Stimulated activated effector memory CD8-positive, alpha-beta T cell treated with anti-CD3 and anti-CD28 coated beads, Interleukin-12 subunit alpha, Interleukin-12 subunit beta, amount 100 ng/mL, for 72 hours (primary cell): ENCODE measurements at places on chromosomes 12 and 14.

GRCh38 chr12:6172086-6172485 lies 28.1 kb upstream of the CD9 start:
- DNase-seq = no peak

- no peak for DNase-seq
These were observed 28.4 kb downstream of the SLC7A8 start for GRCh38 chr14:23154964-23155587.

GRCh38 chr12:823028-823698 lies 70.8 kb downstream of the WNK1 start:
- no peak for DNase-seq

DNA sequence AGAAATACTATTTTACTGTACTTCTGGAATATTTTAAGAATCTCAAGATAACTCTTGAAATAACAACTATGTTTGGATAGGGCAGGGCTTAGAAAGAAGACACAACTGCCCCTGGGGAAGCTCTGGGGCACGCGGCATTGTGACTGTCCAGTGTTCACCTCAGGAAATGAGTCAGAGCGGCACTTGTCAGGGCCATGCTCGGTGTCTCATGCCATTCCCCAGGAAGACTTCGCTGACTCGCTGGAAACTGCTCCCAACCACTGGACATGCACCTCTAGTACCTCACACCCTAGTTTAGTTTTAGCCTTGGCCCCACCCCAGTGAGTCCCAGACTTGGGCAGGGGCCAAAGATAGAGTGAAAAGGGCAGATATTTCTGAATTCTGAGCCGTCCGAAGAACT lies 192.0 kb downstream of the TTC7B start:
- DNase-seq = no peak

DNA sequence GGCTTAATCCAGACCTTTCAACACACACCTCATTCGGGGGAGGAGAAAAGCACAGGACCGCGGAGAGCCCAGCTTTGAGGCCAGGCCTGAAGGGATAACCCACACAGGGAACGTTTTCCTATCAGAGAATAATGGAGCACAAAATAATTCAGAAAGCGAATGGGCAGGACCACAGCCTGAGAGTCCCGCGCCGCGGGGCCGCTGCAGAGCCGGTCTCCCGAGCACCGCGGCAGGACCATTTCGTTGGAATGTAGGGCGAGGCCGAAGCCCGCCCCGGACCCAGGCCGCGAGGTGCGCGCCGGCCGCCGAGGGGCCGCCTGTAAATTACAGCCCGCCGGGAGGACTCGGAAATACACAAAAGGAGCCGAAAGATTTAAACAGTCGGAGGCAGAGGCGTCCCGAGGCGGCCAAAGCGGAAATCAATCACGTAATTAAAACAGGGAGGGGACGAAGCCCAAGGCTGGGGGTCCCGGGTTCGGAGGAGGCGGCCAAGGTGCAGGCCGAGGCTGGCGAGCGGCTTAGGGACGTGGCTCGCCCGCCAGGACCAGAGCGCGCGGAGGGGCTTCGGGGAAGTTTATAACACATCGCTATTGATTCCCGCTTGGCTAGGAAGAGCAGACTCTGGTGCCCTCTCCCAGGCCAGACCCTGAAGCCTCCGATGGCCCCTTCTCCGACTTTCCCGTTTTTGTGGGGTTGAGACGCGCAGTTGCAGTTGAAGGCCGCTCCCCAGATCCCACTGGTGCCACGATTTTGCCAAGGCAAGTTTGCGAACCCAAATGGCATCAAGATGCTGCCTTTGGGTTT lies 6.3 kb upstream of the HOXC4 start:
- DNase-seq = no peak

DNA sequence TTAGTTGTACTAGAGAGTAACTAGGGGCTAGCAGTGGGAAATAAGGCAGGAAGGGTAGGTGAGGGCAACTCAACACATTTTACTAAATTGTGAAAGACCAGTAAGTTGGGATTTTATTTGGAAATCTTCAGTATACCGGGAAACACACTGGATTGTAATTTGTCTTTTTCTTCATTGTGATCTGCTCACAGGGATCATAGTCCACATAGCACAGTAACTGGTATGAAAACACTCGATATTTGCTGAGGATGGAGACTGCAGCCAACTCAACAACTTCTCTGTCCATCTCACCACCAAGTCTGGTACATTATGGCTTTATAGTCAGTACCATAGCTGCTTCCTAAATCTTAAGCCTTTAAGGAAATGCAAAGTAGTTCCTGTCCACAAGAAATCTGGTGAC lies 2.5 kb downstream of the SLIRP start:
- DNase-seq = no peak

DNA sequence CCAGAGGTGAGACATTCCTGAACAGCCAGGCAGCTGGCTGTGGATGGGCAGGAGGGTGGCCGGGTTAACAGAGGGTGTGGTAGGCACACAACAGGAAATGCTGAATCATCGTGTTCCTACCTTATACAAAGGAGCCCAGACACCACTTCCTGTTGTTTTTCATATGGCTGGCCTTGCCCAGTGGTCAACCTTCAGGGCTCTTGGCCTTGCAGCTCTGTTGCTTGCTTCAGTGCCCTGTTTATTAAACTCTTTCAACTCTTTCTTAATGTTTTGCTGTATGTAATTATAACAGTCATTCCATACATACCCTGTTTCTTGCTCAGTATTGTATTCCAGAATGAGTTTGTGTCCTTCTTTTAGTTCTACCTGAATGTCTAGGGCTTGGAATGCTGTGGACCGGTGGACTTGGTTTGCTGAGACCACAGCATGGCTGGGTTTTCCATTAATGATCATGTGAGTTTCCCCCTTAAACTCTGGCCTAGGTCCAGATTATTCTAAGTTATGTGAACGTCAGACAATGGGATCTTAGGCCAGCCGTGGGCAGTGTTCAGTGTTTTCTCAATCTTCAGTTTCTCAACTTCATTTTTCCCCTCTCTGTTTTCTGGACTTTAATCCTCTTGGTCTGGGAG lies 11.9 kb downstream of the CFAP54 start:
- DNase-seq = no peak

- no peak for DNase-seq
These were observed 51.4 kb downstream of the ERH start for GRCh38 chr14:69346710-69347109.

GRCh38 chr12:50508414-50508813 lies 3.6 kb downstream of the DIP2B start:
- no peak for DNase-seq

DNA sequence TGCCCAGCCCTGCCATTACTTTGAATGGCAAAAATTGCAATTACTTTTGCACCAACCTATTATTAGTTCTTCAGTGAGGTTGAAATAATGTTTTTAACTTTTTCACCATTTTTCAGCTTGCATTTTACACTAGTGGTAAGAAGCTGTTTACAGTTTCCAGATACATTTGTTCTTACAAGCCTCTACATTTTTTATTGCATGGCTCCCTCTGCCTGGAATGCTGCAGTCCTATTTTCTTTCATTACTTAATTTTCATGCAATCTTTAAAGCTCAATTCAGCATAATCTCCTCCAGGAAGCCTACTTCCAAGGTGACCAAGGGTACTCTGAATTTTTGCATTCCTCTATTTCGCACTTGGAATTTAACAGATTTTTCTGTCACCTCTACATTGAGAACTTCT lies 33.4 kb downstream of the CCER1 start:
- no peak for DNase-seq

- DNase-seq = no peak
These were observed 272.4 kb downstream of the FOXN3 start for GRCh38 chr14:89144642-89145041.

DNA sequence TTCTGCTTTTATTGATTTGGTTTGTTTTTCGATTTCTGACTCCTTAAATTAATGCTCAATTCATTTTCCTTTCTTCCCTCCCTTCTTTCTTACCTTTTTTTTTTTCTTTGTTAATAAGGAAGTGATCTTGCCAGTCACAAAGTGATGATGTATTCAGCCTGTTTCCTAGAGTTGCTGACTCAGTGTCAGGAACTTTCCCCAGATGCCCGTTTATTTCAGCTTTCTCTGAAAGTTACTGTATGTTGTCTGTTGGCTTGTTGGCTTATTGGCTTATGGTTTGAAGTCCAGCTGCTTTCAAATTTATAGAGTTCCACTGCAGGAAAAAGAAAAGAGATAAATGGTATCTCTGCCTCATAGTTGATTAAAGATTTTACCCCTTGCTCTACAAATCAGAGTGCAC lies 12.4 kb upstream of the SLC6A15 start:
- DNase-seq = no peak

DNA sequence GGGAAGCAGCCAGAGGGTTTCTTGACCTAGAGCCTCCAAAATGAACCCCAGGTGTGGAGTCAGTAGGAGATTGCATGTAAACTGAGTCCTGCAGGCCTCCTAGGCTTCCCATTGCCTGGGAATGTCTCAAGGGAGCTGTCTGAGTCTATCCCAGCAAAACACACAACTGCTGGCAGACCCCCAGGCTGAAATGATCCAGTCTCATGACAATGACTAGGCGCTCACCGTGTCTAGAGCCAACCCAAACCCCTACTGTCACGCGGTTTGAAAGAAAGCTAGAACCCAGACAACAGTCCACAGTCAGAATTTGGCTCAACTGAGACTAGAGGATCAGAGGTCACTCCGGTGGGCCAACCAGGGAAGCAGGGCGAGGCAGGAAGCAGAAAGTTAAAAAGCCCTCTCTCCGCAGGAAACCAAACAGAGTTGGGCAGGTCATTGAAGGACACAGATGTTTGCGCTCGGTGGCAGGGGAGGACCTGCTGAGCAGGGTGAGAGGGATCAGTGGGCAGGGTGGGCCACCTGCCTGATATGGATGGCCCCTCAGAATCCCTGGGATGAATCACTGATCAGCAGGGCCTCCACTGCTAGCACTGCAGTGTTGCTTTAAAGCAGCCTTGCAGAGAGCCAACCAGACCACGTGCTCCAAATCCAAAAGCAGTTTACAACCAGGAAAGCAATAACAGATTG lies 23.8 kb downstream of the ACTN1 start:
- no peak for DNase-seq

DNA sequence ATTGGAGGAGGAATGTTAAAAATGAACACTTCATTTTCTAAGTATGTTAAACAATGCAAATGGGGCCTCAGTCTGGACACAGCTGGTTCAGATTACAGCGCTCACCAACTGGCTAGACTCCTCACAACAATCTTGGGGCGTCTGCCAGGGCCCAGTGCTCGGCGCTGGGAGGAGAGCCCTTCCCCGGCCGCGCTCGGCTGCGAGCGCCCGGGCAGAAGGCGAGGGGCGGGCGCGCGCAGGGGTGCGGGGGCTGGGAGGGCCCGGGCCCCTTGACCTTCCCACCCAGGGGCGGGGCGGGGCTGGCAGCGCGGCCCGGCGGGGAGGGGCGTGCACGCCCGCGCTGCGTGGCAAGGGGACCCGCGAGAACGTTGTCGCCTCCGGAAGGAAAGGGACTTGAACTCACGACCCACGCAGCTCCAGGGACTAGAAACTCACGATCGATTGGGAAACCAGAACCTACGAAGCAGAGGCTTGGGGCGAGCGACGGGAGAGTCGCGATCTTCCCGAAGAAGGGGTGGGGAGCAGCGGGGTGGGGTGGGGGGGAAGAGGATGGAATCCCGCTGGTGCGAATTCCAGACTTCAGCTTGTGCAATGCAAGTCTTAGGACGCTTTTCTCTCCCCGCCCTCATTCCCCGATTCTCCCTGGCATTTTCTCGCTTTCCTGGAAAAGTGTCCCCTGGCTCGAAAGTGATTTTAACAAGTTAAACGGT lies at the start of gene FBLN5:
Gene FBLN5 (minus strand): TSS at position 220 of the 710 bp plus-strand sequence. CDS start 465 bp downstream, outside the sequence.
- DNase-seq = peak; percentile 56
